ENCODE measurements at places on chromosomes 11 and 22. TPM values are rescaled to one million over a fixed set of nuclear protein-coding genes. Genes with fewer than 3 reads are reported as not detected.

The RASL10A gene
- polyA plus RNA-seq, result not detected

The CDCA5 gene
- 17.8 TPM for polyA plus RNA-seq

The MEI1 gene
- 1.9 TPM for polyA plus RNA-seq

The INPP5J gene
- 3.9 TPM for polyA plus RNA-seq

The RFPL2 gene
- 0.25 TPM for polyA plus RNA-seq

The EFCAB6 gene
- polyA plus RNA-seq, result 5.6 TPM

The CELSR1 gene
- polyA plus RNA-seq, result 23.7 TPM

The USP2 gene
- polyA plus RNA-seq, result 7.1 TPM

The JAML gene
- polyA plus RNA-seq, result 2.3 TPM

The KRTAP5-11 gene
- polyA plus RNA-seq, result not detected

The PRAME gene
- polyA plus RNA-seq, result 0.75 TPM

The STK33 gene
- 34.5 TPM for polyA plus RNA-seq

The POU2AF1 gene
- 1.4 TPM for polyA plus RNA-seq

The C11orf97 gene
- polyA plus RNA-seq, result 0.39 TPM

The DDX25 gene
- polyA plus RNA-seq, result 4.5 TPM

- no peak for DNase-seq
These were observed 887.6 kb downstream of the OPCML start for GRCh38 chr11:132644520-132645239.

DNA sequence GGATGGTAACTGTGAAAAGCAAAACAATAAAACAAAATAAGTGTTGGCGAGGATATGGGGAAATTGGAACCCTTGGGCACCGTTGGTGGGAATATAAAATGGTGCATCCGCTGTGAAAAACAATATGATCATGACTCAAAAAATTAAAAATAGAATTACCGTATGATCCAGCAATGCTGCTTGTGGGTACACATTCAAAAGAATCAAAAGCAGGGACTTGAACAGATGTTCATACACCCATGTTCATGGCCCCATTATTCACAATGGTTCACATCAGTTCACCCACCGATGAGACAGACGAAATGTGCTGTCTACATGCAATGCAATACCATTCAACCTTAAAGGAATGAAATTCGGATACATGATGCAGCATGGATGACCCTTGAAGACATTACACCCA lies 1.2 kb upstream of the DERL3 start:
- DNase-seq, result no peak

DNA sequence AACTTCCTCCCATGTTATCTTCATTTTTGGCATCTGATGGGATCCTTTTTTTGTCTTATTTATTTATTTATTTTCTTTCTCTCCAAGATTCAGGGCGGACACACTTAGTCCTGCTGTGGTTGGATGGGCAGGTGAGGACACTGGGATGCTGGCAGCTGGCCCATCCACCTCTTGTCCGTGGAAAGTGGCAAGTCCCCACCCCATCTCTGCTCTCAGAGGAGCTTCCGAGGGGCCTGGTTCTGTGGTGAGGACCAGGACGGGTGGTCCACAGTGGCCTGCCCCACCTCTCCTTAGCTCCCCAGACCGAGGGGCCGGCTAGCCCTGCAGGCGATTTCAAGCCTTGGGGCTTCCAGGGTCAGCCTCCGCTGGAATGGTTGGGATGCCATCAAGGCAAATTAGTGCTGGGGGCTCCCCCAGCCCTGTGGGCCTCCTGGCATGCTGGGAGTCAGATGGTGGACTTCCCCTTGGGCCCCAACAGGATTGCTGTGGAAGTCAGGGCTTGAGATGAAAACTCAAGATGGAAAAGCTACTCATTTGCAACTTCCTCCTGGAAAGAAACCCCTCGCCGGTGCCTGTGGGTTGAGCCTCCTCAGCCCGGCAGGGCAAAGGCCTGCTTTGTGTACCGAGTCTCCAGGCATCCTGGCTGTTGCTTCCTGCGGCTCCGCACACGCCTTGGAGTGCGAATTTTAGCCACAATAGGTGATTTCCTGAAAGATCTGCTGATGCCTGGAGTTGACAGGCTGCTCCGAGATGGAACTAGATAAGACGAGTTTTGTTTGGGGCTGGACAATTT lies 31.2 kb upstream of the LINC01488 start:
- no peak for DNase-seq

GRCh38 chr11:107043242-107044006 lies 25.1 kb upstream of the GUCY1A2 start:
- no peak for DNase-seq

- DNase-seq, result no peak
These were observed 2.6 kb upstream of the APOL6 start for GRCh38 chr22:35645646-35646045.

- no peak for DNase-seq
These were observed 7.3 kb downstream of the KCNJ1 start for GRCh38 chr11:128859563-128860441.

- no peak for DNase-seq
These were observed 54.3 kb upstream of the MUC15 start for GRCh38 chr11:26626346-26626745.

DNA sequence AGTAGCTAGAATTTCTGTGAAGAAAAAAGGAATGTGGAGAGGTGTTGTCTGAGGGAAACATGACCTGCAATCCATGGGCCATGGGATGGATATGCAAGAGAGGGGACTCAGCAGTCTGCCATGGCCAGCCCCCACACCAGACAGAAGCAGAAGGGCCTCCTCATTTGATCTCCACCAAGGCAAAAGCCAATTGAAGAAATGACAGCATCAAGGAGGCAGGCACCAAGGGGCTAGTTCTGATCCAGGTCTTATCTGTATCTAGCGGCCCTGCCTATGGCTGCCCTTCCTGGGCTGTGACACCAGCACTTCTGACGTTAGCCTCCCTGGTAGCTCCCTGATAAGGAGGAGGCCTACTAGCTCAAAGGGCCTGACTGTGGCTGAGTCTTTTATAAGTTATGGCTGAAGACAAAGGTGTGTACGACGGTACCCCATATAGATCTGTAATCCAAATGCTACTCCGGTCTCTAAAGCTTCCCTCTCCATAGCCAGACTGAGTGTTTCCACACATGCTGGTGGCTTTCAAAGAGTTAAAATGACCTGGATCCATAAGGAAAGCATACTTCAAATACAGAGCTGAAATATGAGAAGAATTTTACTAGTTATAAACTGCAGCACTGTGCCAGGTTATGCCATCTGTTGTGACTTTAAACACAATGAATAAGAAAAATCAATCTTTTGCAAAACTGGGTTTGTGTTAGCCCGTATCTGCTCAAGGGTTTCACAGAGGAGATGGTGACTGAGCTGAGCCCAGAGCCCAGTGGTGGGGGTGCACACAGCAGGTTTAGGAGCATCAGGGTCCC lies 34.4 kb downstream of the HIRA start:
- DNase-seq, result no peak

GRCh38 chr22:23117891-23118646 lies 23.7 kb downstream of the RSPH14 start:
- no peak for DNase-seq

GRCh38 chr11:57239348-57239747 lies 2.3 kb upstream of the APLNR start:
- no peak for DNase-seq

DNA sequence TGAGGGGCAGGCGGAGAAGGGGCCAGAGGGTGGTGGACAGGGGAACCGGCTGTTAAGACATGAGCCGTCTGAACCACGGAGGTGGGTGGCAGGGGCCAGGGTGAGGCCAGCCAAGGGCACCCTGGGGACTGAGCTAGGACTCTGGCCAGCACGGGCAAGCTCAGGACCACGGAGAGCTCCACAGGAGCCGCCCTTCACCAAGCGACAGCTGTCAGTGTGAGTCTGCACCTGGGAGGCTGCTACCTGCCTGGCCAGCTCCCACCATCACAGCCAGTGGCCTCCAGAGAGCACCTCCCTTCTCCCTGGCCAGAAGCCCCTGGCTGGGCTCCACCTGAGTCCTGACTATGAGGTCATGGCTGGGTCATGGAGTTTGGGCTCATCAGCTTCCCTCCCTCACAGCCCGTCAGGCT lies 21.6 kb downstream of the MGAT3 start:
- DNase-seq, result no peak

- no peak for DNase-seq
These were observed 360.0 kb upstream of the DDI1 start for GRCh38 chr11:103676413-103676812.

- no peak for DNase-seq
These were observed 407.0 kb downstream of the BRD1 start for GRCh38 chr22:49420651-49421050.

DNA sequence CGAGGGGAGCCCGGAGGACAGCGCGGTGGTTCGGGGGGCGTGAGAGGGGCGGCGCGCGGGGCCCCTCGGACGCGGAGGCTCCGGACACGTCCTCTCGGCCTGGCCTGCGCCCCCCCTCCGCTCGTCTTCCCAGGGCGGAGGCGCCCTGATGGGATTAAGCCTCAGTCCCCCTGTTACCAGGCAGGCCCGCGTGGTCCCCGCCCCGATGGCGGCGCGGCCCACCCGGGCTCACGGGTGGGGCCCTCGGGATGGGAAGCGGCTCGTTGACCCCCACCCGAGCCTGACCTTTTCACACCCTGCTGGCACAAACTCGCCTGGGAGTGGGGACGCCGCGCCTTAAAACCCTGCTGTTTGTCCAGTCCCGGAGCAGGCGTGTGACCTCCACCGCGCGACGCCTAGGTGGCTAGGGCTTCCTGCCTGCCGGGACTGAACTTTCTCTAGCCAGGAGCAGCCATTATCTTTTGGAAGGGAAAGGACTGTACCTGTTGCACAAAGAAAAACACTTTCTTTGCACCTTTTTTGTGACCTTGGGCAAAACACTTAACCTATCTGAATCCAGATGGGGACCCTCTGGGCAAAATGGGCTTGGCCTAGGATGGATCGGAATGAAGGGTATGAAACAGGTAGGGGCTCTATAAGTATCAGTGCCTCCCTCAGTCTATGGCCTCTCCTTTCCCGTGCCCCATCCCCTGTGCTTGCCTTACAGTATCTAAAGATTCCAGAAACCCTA lies 1.0 kb downstream of the KIAA1671 start:
- no peak for DNase-seq

GRCh38 chr22:18116634-18117033 lies 6.0 kb downstream of the TUBA8 start:
- no peak for DNase-seq

DNA sequence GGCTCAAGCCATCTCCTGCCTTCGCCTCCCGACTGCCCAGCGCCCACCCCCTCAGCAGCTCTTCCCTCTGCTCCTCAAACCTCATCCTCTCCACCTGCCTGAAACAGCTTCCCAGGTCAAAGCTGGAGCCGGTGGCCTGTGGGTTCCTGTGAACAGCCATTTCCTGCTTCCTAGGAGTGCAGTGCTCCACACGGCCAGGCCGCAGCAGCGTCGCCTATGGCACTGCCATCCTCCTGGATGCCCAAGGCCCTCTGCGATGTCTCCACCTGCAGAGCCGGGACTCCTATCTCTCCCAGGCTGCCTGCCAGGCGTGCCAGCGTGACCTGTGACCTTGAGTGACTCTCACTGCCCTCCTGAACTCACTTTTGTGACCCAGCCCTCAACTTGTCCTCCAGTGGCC lies 24.6 kb downstream of the PPM1F start:
- DNase-seq, result no peak

DNA sequence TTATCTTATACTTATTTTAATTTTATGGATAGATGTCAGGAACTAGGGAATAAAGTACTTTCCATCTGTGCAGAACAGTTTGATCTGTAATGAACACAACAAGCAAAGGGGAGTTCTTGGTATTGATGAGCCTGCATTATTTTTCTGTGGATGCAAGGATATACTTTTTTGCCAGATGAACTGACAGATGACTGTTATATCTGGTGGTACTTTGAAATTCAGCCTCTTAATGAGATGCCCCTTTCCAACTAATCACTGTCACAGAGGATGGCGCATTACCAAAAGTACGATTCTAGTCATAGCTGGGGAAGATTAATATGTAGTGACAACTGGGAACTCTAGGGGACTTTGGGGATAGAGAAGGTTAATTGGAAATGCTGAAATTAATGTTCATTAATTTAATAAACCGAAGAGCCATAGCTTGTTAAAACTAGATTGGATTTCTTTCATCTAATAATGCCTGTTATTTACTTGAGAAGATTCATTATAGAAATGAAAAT lies 603.4 kb upstream of the CNTN5 start:
- DNase-seq, result no peak

DNA sequence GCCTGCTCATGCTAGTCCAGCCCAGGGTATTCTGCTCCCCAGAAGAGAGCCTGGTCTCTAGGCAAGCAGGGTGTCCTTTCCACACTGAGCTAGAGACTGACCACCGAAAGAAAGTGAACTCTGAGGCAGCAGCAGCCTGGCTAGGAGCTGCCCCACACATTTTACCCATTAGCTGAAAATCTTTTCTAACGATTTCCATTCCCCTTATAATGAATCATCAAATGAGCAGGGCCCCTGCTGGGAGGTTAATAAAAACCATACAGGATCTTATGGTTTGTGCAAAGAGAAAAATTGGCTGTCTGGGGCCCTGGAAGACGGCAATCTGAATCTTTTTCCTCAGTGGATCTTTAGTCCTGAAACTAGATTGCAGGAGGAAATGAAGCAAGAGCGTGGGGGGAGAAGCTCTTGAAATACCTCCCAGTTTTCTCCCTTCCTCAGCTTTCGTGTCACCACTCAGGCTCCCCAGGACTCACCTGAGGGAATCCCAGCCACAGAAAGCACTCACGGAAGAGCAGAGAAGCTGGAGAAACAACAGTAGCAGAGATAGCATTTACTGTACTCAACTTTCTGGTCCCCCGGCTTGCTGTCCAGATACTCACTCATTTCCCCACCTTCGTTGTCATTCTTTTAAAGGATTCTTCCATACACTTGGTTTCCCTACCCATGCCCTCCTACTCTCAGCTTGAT lies 74.7 kb upstream of the CD44 start:
- DNase-seq, result no peak

DNA sequence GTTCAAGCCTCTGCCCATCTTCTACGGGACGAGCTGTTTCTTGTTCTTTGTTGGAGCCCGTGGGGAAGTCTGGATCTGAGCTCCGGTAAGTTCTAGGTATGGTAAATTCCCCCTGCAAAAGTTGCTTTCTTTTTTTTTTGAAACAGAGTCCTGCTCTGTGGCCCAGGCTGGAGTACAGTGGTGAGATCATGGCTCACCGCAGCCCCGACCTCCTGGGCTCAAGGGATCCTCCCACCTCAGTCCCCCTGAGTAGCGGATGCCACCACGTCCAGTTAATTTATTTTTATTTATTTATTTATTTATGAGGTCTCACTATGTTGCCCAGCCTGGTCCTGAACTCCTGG lies 35.5 kb upstream of the MOB2 start:
- DNase-seq, result no peak

DNA sequence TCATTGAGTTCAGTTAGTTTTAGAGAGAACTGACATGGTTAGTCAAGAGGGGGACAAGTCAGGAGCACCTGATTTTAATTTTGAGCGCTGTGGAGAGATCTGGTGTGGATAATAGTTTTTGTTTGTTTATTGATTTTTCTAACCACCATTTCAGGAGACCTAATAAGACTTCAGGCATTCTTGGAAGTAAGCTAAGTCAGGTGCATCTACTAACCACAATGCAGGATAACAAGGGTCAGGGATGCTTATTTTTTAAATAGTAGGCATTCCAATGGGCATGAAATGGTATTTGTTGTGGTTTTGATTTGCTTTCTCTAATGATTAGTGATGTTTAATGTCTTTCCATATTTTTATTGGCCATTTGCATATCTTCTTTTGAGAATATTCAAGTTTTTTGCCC lies 212.1 kb downstream of the NAV2 start:
- no peak for DNase-seq

GRCh38 chr22:41368543-41369423 lies 13.0 kb upstream of the TEF start:
- DNase-seq, result no peak

GRCh38 chr11:79481795-79482194 lies 41.0 kb upstream of the TENM4 start:
- no peak for DNase-seq

Measured in right renal cortex interstitium (tissue), 3 donors.